ENCODE measurements at places on chromosomes 16 and 17.
A peak's percentile ranks its signal among the peaks of the same experiment; 100 is the strongest.

- H3K4me1 ChIP-seq = no peaks in the 10 kb centered on the region
- H3K4me3 ChIP-seq = no peak overlapping the region
- DNase-seq = no peak
- no peak overlapping the region for H3K27ac ChIP-seq
Measured at GRCh38 chr16:77376358-77376757, 58.5 kb downstream of the ADAMTS18 start.

DNA sequence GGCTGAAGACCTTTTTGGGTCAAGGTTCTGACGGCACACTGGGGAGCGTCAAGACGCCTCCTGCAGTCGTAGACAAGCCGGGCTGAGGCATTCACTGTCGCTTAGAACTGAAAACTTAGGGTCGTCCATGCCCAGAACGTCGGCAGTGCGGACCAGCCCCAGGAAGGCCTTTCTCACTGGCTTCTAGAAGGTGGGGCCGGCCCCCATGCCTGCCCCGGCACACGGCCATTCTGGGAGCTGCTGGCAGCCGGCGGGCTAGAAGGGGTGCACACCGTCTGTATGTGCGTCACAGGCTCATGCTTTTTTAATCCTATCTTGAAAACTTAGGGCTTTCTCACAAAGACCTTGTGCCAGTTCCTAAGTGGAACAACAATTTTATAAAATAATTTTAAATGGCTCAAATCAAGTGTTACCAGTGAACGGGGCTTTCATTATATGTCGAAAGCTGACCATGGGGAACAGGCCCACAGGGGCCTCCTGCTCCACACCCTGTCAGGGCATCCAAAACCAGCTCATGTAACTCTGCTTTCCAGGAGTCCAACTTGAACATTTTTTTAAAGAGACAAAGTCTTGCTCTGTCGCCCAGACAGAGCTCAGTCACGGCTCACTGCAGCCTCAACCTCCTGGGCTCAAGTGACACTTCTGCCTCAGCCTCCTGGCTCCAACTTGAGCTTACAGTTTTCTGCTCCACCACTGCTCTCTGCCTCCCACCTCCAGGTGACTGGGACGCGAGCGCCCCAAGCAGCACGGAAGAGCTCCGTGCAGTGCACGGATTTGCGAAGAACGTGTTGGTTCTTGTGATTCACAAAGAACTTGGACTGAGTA lies 111.2 kb downstream of the ANKRD11 start:
- no peaks in the 10 kb centered on the region for H3K27me3 ChIP-seq
- H3K4me3 ChIP-seq = no peak overlapping the region
- peaks cover 52% of the 10 kb centered on the region for H3K4me1 ChIP-seq
- no peaks in the 10 kb centered on the region for H3K36me3 ChIP-seq
- peak overlapping the region; percentile 57 for H3K27ac ChIP-seq
- no peak for DNase-seq

- H3K36me3 ChIP-seq = peaks cover 5% of the 10 kb centered on the region
- DNase-seq = no peak
- peak overlapping the region; percentile 88 for H3K4me3 ChIP-seq
- H3K27me3 ChIP-seq = no peaks in the 10 kb centered on the region
- peaks cover 28% of the 10 kb centered on the region for H3K4me1 ChIP-seq
- H3K27ac ChIP-seq = peak overlapping the region; percentile 94
Measured at GRCh38 chr16:53503991-53504663, 1.1 kb upstream of the AKTIP start.

GRCh38 chr17:39210093-39210434 lies 10.0 kb downstream of the RPL19 start:
- H3K4me3 ChIP-seq = no peak overlapping the region
- H3K27me3 ChIP-seq = no peaks in the 10 kb centered on the region
- no peak for DNase-seq
- no peaks in the 10 kb centered on the region for H3K36me3 ChIP-seq

DNA sequence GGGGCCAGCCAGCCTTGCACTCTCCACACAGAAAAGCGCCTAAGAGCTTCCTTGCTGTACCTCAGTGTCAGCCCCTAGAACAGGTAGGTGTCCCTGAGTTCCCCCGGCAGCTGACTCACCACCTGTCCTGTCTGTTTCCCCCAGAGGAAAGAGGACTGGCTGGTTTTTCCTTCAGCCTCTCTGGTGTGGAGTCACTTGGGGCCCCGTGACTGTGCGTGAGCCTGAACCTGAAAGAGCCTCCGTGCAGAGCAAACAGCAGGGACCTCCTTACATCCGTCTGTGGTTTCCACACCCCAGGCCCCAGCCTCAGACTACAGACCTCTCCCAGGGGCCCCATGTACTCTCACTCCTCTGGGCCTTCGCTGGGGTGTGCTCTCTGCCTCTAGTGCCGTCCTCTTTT lies 87.8 kb downstream of the GNAO1 start:
- H3K4me1 ChIP-seq = no peaks in the 10 kb centered on the region
- no peaks in the 10 kb centered on the region for H3K36me3 ChIP-seq
- DNase-seq = no peak
- no peak overlapping the region for H3K4me3 ChIP-seq
- H3K27me3 ChIP-seq = peaks cover 6% of the 10 kb centered on the region

DNA sequence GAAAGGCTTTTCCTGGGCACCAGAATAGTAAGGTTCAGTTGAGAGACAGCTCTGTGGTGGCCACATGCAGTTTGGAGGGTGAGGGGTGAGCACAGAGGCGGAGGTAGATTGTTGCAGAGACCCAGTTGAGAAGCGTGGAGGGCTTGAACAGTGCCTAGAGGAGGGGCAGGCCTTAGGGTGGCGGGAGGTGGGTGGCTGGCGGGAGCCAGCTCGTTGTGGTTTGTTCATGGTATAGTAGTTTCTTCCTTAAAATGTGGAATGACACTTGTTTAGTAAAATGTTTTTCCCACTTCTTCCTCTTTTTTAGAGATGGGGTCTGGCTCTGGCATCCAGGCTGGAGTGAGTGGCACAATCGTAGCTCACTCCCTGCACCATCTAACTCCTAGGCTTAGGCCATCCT lies 14.2 kb downstream of the USP10 start:
- no peak for DNase-seq
- H3K27ac ChIP-seq = no peak overlapping the region
- H3K27me3 ChIP-seq = no peaks in the 10 kb centered on the region
- no peak overlapping the region for H3K4me3 ChIP-seq
- peaks cover 20% of the 10 kb centered on the region for H3K4me1 ChIP-seq
- H3K36me3 ChIP-seq = peaks cover 8% of the 10 kb centered on the region

DNA sequence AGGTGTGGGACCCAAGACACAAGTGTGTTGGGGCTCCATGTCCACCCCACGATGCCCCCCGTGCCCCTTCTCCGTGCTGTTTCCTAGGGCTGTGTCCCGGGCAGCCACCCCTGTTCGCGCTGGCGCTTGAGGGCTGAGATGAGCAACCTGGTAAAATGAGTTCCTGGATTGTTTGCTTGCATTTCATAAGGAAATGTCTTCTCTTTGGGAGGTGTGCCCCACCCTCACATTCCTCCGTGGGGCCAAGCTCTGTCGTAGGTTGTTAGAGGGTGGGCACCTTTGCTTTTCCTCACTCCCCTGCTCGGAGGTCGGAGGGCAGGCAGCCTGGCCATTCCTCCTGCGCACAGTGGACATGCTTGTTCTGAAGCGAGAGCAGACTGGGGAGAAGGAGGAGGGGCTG lies 171.3 kb upstream of the CHMP6 start:
- H3K4me3 ChIP-seq = no peak overlapping the region
- DNase-seq = no peak
- peaks cover 6% of the 10 kb centered on the region for H3K36me3 ChIP-seq
- H3K27ac ChIP-seq = no peak overlapping the region

GRCh38 chr16:69903865-69904415 lies 47.2 kb upstream of the CLEC18A start:
- no peak overlapping the region for H3K4me3 ChIP-seq
- no peak for DNase-seq
- H3K4me1 ChIP-seq = peaks cover 16% of the 10 kb centered on the region
- no peak overlapping the region for H3K27ac ChIP-seq

- H3K27ac ChIP-seq = no peak overlapping the region
- no peaks in the 10 kb centered on the region for H3K36me3 ChIP-seq
- H3K4me3 ChIP-seq = no peak overlapping the region
- no peak for DNase-seq
- H3K4me1 ChIP-seq = no peaks in the 10 kb centered on the region
Measured at GRCh38 chr16:27993587-27993986, 69.9 kb downstream of the GSG1L start.

- H3K27ac ChIP-seq = no peak overlapping the region
- no peaks in the 10 kb centered on the region for H3K4me1 ChIP-seq
- no peak overlapping the region for H3K4me3 ChIP-seq
- peaks cover 11% of the 10 kb centered on the region for H3K27me3 ChIP-seq
- H3K36me3 ChIP-seq = no peaks in the 10 kb centered on the region
Measured at GRCh38 chr17:68656666-68657065, 55.5 kb upstream of the FAM20A start.

GRCh38 chr16:81626181-81626674 lies 152.9 kb upstream of the PLCG2 start:
- H3K27ac ChIP-seq = no peak overlapping the region
- peaks cover 20% of the 10 kb centered on the region for H3K4me1 ChIP-seq
- DNase-seq = no peak
- no peaks in the 10 kb centered on the region for H3K36me3 ChIP-seq
- H3K27me3 ChIP-seq = no peaks in the 10 kb centered on the region

GRCh38 chr17:27912964-27913363 lies 19.8 kb upstream of the LYRM9 start:
- peaks cover 2% of the 10 kb centered on the region for H3K4me1 ChIP-seq
- no peak overlapping the region for H3K4me3 ChIP-seq
- H3K36me3 ChIP-seq = no peaks in the 10 kb centered on the region
- DNase-seq = no peak
- no peak overlapping the region for H3K27ac ChIP-seq

DNA sequence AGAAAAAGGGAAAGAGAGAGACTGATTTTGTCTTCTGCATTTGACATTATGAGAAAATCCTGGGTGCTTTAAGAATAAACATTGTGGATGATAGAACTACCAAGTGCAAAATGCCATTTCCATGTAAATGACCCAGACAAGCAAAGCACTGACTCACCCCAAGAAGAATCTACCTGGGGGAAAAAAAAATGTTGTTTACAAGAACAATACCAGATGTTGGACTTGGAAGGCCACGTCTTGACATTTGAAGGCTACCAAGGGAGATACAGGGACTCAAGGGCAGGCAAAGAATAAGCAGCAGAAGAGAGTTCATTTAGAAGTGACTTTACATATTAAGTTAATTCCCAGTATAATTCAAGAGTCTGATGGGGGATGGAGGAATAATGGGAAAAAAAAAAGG lies 125.3 kb downstream of the TMEM114 start:
- no peak overlapping the region for H3K27ac ChIP-seq
- H3K36me3 ChIP-seq = no peaks in the 10 kb centered on the region
- DNase-seq = no peak
- no peaks in the 10 kb centered on the region for H3K27me3 ChIP-seq
- no peak overlapping the region for H3K4me3 ChIP-seq

DNA sequence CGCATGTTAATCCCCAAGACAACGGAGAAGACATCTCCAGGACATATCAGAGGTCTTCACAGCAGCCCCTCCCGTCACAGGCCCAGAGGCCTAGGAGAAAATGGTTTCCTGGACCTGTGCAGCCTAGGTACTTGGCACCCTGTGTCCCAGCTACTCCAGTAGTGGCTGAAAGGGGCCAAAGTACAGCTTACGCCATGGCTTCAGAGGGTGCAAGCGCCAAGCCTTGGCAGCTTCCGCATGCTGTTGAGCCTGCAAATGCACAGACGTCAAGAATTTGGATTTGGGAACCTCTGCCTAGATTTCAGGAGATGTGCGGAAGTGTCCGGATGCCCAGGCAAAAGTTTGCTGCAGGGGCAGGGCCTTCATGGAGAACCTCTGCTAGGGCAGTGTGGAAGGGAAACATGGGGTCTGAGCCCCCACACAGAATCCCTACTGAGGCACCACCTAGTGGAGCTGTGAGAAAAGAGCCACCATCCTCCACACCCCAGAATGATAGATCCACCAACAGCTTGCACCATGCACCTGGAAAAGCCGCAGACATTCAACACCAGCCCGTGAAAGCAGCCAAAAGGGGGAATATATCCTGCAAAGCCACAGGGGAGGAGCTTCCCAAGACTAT lies 159.3 kb upstream of the COX10 start:
- no peak overlapping the region for H3K4me3 ChIP-seq
- H3K27me3 ChIP-seq = no peaks in the 10 kb centered on the region
- H3K36me3 ChIP-seq = no peaks in the 10 kb centered on the region
- H3K4me1 ChIP-seq = no peaks in the 10 kb centered on the region
- no peak overlapping the region for H3K27ac ChIP-seq

DNA sequence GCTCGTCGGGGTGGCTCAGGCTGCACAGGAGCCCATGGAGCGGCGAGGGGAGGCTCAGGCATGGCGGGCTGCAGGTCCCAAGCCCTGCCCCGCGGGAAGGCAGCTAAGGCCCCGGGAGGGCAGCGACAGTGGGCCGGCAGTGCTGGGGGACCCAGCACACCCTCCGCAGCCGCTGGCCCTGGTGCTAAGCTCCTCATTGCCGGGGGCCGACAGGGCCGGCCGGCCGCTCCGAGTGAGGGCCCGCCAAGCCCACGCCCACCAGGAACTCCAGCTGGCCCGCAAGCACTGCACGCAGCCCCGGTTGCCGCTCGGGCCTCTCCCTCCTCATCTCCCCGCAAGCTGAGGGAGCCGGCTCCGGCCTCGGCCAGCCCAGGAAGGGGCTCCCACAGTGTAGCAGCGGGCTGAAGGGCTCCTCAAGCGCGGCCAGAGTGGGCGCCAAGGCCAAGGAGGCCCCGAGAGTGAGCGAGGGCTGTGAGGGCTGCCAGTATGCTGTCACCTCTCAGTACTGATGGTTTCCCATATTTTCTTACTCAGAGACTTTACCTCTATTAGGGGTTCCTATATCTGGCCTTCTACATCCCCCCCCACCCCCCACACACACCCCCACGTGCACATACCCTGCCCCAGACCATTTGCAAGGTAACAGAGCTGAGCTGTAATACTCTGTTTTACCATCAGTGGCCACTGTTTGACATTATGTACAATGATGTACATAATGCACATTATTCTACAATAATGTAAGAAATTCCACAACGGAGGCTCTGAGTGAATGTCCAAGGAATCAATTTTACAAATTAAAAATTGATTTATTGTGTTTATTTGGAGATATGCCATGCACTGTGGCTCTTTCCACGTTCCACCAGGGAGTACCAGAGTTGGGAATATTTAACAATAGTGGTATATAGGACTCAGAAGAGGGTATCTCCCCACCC lies 3.7 kb upstream of the VAT1L start:
- no peak overlapping the region for H3K27ac ChIP-seq
- H3K36me3 ChIP-seq = no peaks in the 10 kb centered on the region
- H3K4me3 ChIP-seq = no peak overlapping the region
- H3K4me1 ChIP-seq = peaks cover 6% of the 10 kb centered on the region
- H3K27me3 ChIP-seq = peaks cover 30% of the 10 kb centered on the region
- no peak for DNase-seq

DNA sequence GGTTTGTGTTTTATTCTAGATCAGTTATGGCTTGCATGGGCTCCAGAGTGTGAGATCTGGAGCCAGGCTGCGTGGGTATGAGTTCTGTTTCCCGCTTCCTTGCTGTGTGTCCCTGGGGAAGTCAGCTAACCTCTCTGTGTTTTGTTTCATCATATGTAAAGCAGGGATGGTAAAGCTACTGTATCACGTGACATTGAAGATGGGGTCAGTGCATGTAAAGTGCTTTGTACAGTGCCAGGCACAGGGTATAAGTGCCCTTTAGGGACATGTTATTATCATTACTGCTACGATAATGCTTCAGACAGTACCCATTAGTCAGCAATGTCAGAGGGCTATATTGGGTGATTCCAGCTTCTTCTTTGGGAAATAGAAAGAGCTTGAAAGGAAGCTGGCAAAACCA lies 186.2 kb downstream of the FOXL1 start:
- H3K4me1 ChIP-seq = peaks cover 25% of the 10 kb centered on the region
- no peaks in the 10 kb centered on the region for H3K36me3 ChIP-seq
- no peak overlapping the region for H3K27ac ChIP-seq
- DNase-seq = no peak

- peaks cover 15% of the 10 kb centered on the region for H3K36me3 ChIP-seq
- H3K4me3 ChIP-seq = no peak overlapping the region
Measured at GRCh38 chr17:64767269-64767997, 105.3 kb upstream of the SMURF2 start.

All from osteocyte (in vitro differentiated cells).